ENCODE measurements at places on chromosomes 13 and 19. TPM values are rescaled to one million over a fixed set of nuclear protein-coding genes. Genes with fewer than 3 reads are reported as not detected.

- no peak for DNase-seq
These were observed 19.0 kb upstream of the S1PR4 start for GRCh38 chr19:3159565-3159964.

DNA sequence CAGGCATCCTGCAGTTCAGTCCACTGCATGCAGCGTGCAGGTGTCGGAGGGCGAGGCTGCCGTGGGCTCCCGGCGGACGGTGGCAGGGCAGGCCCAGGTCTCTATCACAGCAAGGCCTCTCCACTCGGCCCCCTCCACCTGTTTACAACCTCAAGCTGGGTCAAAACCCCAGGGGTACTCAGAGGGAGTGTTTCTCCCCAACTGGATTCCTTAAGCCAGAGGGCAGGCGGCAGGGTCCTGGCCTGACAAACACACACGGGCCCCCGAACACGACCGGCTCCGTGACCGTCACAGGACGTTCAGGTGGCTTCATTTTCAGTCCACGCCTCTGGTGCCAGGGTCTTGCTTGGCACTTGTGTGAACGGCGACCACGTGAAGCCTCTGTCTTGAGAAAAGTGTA is 23.5 kb downstream of the RASA3 start:
- no peak for DNase-seq

Gene ATP7B
- total RNA-seq: 70.0 TPM

DNA sequence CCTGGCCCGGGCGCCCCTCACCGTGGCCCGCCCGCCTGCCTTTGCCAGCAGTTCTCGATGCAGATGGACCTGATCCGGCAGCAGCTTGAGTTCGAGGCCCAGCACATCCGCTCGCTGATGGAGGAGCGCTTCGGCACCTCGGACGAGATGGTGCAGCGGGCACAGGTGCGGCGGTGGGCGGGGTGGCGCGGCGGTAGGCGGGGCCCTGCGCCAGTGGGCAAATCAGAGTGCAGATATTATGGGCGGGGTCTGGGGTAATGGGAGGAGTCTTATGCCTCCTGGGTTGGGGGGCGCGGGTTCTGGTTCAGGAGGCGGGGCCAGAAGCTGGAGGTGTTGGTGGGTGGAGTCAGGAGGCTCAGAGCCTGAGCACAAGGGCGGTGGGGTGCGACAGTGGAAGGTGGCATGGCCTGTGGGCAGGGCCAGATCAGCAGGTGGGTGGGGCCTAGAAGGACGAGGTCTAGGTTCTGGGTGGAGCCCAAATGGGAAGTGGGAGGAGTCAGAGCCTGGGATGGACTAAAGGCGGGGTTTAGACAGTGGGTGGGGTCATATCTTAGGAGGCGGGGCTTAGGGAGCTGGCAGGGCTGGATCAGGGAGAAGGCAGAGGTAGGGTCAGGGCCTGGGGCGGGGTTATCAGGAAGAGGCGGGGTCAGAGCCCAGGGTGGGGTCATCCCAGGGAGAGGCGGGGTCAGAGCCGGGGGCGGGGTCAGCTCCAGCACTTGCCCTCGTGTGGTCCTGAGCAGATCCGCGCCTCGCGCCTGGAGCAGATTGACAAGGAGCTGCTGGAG is 5.6 kb downstream of the APC2 start:
- peak; percentile 46 for DNase-seq

DNA sequence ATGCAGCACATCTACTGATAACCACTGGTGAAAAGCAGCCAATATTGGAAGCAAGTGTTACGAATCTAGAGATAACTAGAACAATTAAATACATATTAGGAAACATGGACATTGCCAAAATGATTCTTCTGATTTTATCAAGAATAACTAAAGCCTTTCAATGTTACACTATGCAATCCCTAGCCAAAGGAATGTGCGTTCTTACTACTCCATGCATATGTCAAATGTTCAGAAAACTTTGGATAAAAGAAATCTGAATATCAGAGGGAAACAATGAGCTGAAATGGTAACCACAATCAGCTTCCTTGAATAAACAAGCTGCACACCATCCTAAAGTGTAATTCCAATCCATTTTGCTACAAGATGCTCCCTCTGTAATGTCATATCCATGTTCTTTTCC is 951 bp upstream of the POSTN start:
- no peak for DNase-seq

Gene NCCRP1
- 1.6 TPM for total RNA-seq

- DNase-seq: peak; percentile 79
These were observed 31.3 kb upstream of the ISYNA1 start for GRCh38 chr19:18469069-18469846.

GRCh38 chr19:1860042-1860775 is 3.2 kb downstream of the KLF16 start:
- peak; percentile 94 for DNase-seq

DNA sequence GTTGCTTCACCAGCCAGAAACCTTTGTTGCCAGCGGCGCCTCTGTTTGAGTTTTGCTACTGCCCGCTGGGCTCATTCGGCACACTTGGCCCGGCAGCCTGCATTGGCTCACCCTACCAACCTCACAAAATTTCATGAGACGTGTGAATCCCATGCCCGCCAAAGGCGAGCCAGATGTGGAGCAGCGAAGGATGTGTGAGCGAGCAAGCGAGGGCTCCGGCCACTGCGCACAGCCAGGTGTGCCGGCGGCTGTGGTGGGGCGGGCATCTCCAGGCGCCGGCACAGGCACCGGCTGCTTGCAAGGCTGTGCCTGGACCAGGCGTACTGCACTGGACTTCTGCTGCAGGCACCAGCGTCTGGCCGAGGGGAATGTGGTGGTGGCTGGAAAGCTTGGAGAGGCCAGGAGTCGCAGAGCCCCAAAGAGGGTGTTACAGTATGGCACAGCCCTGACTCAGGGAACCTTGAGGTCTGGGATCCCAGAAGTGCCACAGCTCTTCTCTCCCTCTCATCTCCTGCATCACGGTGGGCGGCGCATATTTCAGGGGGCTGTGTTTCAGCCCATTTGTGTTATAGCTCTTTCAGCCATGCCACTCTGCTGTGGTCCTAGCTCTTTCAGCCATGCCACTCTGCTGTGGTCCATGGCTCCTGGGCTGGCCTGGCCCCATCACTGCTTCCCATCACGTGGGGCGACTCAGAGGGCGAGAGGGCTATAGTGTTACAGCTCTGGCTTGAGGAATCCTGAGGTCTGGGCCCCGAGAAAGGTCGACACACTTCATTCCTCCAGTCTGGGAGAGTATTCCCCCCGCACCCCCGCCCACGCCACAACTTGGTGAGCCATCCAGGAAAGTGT is 592.0 kb upstream of the SLITRK5 start:
- no peak for DNase-seq

GRCh38 chr19:40974633-40975037 is 16.4 kb upstream of the CYP2B6 start:
- DNase-seq: peak; percentile 84

DNA sequence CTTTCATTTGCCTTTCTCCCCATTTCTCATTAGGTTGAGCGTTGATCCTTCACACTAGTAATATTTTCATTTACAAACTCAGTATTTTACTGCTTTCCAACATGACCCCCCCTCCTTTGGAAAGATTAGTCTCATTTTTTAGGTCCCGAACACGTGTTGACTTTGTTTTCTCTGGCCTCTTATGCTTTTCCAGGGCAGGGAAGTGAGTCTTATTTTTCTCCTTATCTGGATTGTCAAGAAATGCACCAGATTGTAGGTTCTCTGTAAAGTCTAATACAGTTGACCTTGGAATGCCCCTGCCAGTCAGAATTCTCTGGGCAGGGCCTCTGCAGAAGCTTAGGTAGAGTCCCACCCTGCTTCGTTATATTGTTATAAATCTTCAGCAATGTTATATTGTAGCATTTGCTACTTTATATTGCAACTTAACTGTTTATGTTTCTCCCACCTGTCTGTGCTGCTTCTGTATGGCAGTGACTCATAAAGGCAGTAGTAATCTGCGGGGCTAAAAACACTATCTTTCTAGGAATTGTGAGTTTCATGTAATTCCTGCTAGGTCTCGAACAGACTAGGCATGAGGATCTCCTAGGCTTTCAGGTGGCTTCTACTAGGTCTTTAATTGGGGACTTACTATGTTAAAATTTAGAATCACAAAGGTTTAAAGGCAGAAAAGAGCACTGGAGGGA is 2.0 kb downstream of the TDRD3 start:
- no peak for DNase-seq

Gene PSG7
- total RNA-seq: not detected

- no peak for DNase-seq
These were observed 473.3 kb downstream of the ITGBL1 start for GRCh38 chr13:101925731-101926130.

DNA sequence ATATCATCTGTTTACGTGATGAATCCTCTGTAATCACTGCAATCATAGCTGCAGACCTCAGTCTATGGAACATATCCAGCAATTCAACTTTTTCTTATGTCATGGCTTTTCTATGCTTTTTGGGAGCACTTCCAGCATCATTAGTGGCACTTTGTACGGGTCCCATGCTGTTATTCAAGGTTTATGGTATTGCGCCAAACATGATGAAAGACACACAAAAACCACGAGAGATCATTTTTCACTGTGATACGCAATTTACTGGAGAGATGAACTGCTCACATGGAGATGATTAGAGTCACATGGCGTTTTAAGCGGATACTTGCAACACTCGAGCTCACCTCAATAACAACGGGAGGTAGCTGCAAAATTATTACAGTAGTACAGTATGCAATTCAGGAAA is 2101.7 kb upstream of the PCDH20 start:
- DNase-seq: no peak

- peak; percentile 67 for DNase-seq
These were observed 1.5 kb downstream of the C3 start for GRCh38 chr19:6718741-6719539.

Gene THSD8
- not detected for total RNA-seq

GRCh38 chr13:29081036-29081435 is 260.9 kb downstream of the MTUS2 start:
- DNase-seq: no peak

DNA sequence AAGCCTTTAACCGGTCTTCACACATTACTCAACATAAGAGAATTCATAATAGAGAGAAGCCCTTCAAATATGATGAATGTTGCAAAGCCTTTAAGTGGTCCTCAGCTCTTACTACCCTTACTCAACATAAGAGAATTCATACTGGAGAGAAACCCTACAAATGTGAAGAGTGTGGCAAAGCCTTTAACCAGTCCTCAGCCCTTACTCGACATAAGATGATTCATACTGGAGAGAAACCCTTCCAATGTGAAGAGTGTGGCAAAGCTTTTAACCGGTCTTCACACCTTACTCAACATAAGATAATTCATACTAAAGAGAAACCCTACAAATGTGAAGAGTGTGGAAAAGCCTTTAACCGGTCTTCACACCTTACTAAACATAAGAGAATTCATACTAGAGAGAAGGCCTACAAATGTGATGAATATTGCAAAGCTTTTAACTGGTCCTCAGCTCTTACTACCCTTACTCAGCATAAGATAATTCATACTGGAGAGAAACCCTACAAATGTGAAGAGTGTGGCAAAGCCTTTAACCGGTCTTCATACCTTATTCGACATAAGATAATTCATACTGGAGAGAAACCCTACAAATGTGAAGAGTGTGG is 36.4 kb downstream of the ZNF257 start:
- no peak for DNase-seq

Gene INAFM1
- 1.7 TPM for total RNA-seq
